NCI-H1694 treated with DMSO at 0.1 percent for 48 hours (cell line): ENCODE measurements at places on chromosomes 11 and 22.
A peak's percentile ranks its signal among the peaks of the same experiment; 100 is the strongest.

- no peak for DNase-seq
These were observed 90.6 kb downstream of the CCDC83 start for GRCh38 chr11:85945788-85946187.

DNA sequence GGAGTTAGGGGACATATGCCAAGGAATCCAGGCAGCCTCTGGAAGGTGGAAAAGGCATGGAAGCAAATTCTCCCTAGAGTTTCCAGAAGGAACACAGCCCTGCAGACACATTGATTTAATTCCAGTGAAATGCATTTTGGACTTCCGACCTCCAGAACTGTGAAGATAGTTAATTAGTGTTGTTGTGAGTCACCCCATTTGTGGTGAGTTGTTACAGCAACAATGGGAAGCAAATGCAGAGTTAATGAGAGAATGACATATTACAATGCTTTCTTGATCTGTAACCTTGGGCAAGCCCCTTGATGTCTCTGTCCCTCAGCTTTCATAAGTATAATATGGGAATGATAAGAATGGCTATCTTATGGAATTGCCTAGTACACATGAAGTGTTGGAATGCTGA is 178.7 kb downstream of the KIRREL3 start:
- no peak for DNase-seq

- no peak for DNase-seq
These were observed 672.7 kb downstream of the TBC1D22A start for GRCh38 chr22:47435204-47435487.

- DNase-seq = no peak
These were observed 104.3 kb downstream of the EXT2 start for GRCh38 chr11:44199816-44200215.

- no peak for DNase-seq
These were observed 3.8 kb upstream of the PKP3 start for GRCh38 chr11:390175-390574.

- peak; percentile 35 for DNase-seq
These were observed 74.4 kb upstream of the PPARA start for GRCh38 chr22:46075764-46076531.

DNA sequence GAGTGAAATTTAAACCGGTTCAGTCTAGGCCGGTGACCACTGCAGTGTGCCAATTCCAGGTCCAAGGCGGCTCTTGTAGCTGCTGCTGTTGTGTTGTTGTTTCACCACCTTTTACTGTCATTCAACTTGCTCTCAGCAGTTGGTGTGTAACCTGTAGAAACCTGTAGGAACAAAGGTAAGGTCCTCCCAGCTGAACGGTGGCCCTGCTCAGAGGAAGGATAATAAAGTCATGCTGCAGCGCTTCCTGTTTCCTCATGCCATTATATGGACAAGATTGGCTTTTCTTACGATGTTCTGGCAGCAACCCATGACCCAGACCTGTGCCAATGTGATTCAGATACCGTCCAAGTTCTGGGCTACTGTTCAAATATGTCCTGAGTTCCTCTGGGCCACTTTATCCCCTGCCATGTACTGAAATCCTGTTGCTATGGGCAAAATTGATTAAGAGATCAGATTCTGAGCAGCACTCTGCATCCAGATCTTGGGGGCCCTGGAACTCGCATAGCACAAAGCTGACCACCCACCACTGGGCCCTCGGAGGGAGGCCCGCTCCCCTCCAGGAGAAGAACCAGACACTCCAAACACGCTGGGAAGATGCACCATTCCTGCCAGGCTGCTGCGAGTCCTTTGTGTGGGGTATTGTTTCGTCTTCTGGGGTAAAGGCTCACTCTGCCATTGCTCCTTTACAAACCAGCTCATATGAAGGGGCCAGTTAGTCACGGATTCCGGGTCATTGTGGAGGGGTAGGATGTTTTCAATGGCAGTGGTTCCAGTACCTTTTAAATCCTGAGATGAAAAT is 13.2 kb downstream of the FAM181B start:
- no peak for DNase-seq

- DNase-seq = no peak
These were observed 301.9 kb upstream of the ZC3H12C start for GRCh38 chr11:109791337-109791736.

GRCh38 chr11:129825380-129825779 is 9.7 kb downstream of the TMEM45B start:
- no peak for DNase-seq

DNA sequence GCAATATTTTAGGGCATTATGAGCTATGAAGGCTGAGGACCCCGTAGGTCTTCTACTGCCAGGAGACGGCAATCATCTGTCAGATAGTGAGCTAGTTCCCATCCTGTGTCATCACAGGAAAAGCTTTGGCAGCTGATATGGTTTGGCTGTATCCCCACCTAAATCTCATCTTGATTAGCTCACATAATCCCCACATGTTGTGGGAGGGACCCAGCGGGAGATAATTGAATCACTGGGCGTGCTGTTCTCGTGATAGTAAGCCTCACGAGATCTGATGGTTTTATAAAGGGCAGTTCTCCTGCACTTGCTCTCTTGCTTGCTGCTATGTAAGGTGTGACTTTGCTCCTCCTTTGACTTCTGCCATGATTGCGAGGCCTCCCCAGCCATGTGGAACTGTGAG is 18.1 kb downstream of the CSRP3 start:
- no peak for DNase-seq
